Stimulated activated naive CD4-positive, alpha-beta T cell (primary cell): ENCODE measurements at places on chromosomes 7 and 10.

DNA sequence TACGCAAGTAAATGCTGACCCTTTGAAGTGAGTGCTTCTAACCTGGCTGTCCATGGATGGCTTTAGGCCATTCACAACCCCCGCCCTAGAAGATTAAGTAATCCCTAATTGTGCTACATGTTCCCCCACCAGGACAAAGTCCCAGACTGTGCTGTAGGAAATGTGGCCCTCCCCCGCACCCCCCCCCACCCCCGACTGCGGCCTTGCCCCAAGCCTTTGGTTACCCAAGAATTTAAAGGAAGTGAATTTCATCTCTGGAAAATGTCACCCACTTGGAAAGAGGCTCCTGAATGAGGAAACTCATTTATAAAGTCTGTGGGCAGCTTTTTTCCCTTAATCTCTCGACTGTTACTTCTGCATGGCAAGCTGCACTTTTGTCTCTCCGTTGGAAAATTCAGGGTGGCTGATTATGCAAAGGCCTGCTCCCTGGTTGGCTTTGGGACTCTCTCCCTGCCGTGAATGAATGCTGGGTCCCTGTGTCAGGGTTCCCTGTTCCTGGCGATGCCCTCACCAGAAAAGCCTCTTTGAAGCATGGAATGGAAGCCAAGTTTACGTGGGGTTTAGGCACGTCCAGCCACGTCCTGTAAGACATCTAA lies 31.4 kb upstream of the AQP1 start:
- DNase-seq = no peak

DNA sequence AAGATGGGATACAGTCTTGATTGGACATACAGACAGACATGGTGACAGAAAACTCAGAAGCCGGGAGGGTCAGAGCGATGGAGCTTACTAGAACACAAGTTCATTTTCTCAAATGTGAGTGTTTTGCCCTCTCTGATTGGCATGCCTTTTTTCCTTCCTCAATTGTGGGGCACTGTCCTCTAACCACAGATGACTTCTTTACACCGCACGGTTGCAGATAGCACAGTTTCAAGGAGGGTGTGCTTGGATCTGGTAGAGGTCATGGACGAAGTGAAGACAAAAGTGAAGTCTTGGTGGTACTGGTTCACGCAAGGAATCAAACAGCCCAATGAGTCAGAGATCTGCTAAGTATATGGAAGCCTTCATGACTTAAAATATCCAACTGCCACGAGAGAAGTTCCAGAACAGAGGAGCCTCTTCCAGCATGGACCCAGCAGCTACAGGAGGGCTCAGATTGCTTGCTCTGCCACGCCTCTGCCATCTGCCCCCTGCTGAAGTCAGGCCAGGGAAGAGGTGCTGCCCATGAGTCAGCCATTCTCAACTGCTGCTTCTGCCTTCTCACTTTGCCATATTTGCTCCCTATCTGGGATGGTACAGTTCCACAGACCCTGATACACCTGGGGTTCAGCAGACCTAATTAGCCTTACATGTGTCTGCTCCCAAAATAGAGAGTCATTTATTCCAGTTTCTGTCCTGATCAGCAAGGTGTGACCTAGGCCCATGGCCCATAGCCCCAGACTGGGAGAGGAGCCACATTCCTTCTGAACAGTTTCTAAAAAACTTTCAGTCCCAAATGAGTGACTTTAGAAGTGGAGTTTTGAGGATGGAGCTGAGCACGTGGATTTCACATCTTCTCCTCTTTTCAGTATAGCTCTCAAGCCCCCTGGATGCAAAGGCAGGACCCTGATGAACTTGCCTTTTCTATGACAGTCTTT lies 413.8 kb downstream of the KCNMA1 start:
- no peak for DNase-seq

DNA sequence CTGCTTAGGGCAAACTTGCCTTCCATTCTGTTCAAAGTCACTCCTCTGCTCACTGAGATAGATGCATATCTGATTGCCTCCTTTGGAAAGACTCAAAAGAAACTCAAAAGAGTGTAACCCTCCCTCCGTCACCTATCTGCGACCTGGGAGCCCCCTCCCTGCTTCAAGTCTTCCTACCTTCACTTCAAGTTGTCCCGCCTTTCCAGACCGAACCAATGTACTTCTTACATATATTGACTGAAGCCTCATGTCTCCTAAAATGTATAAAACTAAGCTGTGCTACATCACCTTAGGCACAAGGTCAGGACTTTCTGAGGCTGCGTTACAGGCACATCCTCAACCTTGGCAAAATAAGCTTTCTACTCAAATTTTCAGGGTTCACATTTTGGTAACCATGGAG lies 77.4 kb upstream of the C1GALT1 start:
- DNase-seq = no peak

DNA sequence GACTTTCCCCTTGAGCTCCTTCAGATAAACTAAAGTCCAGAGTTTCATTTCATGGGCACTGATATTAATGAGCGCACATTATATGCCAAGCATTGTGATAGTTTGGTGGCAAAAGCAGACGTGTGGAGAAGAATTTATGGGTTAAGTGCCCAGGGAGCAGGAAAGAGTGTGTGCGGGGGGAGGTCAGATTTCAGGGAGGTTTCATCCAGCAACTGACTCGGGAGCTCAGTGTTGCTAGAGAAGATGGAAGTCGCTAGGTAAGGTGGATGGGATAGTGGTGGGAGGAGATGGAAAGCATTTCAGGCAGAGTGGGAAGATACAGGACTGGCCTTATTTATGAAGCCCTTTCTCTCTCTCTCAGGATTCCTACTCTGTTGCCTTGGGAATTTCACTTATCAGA lies 223.0 kb downstream of the SNX10 start:
- DNase-seq = no peak

- DNase-seq = no peak
These were observed 6.6 kb upstream of the MOGAT3 start for GRCh38 chr7:101207459-101207858.
